ENCODE measurements at places on chromosomes 5 and 9.
A peak's percentile ranks its signal among the peaks of the same experiment; 100 is the strongest.

GRCh38 chr5:34486160-34486848 lies 169.8 kb upstream of the RAI14 start:
- peak; percentile 75 for DNase-seq

DNA sequence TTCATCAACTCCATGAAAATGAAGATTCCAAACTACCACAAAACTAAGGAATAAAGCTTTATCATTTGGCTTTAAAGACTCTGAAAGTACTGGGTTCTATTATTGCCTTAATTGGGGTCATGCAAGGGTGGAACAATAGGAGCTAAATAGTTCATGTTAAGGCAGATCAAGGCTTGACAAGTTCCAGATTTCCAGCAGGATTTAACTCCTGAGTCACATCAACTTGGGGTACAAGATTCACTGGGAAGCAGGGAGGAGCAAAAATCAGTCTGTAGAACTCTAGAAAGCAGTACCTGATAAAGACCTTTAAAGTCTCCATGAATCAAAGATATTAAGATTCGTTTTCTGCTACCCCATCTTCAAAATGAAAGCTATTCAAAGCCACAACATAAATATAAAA lies 41.9 kb upstream of the GLRX start:
- DNase-seq: no peak

- DNase-seq: no peak
These were observed 126.0 kb downstream of the GABRB2 start for GRCh38 chr5:161420521-161420920.

DNA sequence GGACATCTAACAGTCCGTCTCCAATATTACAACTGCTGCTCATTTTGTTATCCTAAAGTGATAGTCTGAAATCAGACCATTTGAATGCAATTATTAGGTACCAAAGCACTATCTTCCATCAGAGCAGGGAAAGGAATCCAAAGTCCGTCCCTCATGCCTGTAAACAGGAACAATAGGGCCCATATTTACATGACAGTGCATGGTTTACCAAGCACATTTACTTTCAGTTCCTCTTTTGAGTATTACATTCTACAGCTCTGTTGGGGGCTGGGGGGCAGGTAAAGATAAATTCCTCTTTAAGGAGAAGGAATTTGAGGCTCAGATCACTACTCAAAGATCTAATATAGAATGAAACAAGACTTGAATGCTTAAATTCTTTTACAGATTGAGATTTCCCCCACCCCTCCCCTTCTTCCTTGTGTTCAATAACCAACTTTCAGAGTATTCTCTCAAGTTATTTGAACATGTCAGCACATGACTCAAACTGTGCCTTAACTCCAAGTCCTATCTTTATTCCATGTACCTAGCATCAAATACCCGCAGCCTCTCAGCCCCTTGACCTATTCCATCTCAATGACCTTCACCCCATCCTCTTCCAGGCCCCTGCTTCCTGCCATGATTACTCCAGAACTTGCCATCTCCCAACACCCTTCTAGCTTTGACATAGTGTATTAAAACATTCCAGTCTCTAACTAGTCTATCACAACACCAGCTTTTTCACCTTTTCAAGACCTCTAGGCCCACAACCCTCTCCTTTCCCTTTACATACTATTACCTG lies 71.0 kb downstream of the BRINP1 start:
- DNase-seq: no peak

DNA sequence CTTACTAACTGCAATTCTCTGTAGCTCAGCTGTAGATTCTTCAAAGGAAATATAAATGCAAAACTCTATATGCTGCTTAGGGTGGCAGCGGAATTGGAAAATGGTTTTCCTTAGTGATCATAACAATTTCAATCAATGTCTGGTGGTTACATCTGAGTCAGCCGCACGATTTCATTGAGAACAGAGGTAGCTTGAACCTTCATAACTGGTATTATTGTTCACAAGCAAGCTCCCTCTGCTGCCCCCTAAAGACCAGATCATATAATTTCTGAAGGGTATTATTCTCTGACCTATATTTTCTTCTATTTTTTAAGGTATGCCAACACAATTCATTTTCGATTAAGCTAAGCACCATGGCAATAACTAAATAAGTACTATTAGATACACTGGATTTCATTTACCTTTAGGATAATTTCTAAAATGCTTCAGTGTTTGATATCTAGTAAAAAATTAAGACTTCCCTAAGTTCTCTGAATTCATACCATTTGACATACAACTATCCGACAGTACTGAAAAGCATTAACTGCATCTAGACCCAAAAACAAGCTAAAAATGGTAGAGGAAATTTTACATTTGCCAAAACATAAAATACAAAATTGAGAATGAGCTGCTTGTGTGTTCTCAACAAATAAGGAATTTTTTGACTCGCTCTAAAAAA lies 181.1 kb upstream of the SPEF2 start:
- no peak for DNase-seq
